OCI-LY7 (cell line): ENCODE measurements at places on chromosomes 16 and 17. TPM values are rescaled to one million over a fixed set of nuclear protein-coding genes. Genes with fewer than 3 reads are reported as not detected.

DNA sequence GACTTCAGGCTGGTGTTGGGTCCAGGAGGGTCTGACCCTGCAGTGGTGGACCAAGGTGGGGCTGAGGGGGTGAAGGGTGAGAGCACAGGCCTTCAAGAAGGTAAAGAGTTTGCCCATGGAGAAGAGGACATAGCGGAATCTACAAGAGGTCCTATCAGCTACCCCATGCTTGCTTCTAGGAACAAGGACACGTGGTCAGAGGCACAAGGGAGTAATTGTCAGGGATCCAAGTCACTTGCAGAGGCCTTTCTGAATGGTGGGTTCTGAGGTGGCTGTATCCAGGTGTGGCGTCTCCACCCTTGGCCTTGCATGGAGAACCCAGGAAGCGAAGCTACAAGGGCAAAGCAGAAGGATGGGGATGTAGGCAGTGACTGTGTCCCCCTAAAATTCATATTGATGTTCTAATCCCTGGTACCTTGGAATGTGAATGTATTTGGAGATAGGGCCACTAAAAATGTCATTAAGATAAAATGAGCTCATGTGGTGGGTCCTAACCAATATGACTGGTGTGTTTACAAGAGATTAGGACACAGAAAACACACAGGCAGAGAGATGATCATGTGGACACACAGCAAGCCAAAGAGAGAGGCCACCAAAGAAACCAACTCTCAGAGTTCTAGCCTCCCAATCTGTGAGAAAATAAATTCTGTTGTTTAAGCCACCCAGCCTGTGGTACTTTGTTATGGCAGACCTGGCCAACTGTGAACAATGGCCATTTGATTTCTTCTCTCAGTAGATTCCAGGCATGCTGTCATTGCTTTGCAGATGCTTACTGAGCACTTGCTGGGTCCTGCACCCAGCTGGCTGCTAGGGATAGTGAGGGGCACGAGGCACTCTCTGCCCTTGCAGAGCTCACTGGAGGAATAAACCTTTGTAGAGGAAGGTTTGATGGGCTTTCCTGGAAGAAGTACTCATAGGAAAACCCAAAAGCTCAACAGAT, 75.8 kb downstream of the UTP18 start:
- no peak for DNase-seq

DNA sequence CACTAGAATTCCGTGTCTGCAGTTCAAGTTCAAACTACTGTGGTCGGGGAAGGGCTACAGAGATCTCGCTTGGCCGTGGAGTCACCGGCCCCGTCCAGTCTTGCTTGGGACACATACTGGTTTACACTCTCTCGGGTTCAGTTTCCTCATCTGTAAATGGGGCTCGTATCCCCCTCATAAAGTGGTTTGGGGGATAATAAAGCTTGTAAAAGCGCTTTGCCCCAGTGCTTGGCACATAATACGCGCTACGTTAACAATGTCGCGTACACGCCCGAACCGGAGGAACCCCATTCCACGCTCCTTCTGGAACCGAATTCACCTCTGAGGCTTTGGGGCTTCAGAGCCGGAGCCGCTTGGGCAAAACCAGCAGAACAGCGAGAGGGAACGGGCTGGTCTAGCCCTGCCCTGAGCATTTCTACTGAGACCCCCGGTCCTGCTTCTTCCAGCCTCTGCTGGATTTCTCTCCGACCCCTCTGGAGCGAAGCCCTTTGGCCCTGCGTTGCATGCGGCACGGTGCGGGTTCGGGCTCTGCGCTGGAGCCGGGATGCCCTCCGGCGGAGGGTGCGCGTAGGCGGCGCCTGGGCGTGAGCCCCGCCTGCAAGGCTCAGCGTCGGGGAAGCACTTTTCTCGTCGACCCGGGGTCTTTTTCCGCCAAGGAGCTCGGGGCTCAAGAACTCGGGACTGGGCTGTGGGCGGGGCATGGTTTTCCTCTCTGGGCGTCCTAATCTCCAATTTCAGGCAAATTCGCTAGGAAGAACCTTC, 26.1 kb upstream of the HOXB13 start:
- no peak for DNase-seq

- DNase-seq: no peak
Observed at GRCh38 chr17:58204796-58205195, 12.3 kb downstream of the EPX start.

GRCh38 chr16:72278301-72278700, 106.3 kb upstream of the PMFBP1 start:
- DNase-seq: no peak

DNA sequence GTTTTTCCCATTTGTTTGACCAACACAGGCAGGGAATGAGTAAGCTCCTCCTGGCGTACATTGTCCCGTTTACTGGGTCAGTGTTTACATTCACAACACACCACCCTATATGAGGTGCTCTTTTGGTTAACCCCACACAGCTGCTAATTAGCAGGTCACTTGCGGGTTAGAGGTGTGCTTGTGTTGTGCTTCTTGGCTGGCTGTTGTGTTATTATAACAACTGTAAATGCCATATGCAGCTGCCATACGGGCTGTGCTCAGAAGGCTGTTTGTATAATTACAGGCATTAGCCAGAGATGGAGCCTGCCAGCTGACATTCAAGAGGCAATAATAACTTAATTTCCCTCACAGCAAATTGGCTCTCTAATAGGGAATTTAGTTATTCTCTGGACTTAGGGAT, 205.1 kb upstream of the ELAC2 start:
- no peak for DNase-seq

DNA sequence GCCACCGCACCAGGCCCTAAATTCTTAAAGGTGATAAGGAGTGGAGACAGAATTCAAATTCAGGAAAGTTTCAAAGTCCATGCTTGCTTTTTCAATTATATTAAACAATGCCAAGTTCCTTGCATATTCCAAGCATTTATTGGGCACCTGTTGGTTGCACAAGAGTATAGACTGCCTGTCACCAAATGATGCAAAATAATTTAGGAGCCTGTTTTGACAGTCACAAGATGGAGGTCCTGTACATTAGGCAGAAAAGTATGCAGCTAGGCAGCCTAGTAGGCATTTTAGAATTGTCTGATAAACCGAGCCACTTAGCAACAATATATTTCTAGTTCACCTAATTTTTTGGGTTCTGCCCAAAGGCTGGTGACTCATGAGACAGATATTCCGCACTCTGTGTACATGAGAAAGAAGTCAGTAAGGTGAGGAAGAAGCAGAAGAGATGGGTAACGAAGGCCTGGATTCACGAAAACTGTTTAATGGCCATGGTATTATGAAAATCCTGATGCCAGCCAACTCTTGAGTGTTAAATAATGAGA, 7.3 kb downstream of the ACACA start:
- no peak for DNase-seq

DNA sequence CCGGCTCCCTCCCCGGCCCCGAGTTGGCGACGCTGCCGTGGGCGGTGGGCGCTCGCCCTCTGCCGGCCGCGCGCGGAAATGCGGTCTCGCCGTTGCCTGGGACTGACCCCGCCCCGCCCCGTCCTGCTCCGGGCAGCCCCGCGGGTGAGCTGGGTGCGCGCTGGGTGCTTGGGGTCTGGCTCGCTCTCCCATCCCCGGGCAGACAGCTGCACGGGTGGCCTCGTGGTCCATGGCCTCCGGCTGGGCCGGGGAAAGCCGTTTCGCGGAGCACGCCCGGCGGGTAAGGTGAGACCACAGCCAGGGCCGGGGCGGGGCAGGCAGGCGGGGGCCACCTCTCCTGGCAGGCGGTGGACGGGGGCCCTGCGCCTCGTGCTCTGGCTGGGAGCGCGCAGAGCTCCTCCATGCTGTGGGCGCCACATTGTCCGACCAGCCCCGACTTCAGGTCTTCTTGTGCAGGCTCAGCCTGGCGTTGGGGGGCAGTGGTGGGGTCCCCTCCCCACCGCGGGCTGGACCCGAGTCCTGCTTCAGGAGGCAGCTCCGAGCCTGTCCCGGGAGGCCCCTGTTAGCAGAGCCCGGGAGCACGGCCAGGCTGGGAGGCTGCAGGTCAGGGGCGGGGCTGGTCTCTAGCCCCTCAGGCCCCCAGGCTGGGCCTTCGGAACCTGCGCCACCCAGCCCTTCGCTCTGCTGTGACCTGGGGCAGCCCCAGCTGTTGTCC, 7.0 kb upstream of the C1QTNF8 start:
- peak; percentile 59 for DNase-seq

DNA sequence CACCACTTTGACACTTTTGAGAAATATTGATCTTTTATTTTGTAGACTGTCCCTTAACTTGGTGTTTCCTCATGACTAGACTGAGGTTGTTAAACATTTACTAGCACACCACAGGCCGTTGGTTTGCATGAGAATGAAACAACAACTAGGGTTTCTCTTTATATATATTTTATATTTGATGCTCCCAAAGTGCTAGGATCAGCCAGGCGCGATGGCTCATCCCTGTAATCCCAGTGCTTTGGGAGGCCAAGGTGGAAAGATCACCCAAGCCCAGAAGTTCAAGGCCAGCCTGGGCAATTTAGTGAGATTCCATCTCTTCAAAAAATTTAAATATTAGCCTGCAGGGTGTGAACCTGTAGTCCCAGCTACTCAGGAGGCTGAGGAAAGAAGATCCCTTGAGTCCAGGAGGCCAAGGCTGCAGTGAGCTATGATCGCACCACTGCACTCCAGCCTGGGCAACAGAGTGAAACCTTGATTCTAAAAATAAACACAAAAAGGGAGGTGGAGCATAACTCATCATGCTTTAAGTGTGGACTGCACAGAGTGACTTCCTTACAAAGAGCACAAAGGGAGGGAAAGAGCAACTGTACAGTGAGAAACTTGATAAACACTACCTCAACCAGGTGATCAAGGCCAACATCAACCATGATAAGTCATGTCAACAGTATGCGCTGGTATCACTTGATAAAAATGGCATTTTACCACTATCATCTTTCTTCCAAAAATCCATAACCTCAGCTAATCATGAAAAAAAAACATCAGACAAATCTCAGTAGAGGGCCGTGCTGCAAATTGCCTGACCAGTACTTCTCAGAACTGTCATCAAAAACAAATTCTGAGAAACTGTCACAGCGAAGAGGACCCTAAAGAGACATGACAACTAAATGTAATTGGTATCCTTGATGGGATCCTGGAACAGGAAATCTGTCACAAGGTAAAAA, 72.8 kb upstream of the ATF7IP2 start:
- DNase-seq: peak; percentile 81

GRCh38 chr17:69523244-69523861, 108.9 kb downstream of the MAP2K6 start:
- DNase-seq: peak; percentile 71

DNA sequence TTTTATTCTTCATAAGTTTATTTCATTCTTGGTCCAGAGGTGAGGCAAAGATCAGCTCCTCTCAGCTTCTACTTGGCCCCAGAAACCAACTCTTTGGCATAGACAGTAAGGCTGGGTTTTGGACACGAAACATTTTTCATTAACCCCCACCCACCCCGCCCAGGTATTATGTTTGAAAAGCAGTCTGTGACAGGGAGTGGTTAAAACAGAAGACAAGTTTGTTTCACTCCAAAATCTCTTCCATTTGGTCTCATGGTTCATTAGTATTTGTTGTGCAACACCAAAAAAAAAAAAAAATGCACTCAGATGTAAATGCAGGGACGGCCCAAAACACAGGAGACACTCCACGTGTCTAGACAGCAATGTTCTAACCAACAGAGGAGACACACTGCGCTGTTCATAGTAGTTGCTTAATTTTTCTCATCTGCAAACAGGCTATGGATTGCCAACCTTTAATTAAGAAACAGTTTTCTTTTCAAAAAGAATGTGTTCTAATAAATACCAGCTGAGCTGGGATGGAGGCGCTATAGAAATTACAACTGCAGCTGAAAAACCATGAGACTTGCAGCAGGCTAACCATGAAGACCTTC, 39.8 kb upstream of the MMP2 start:
- DNase-seq: no peak

Gene DPEP2
- 0.23 and 0.37 TPM in 2 replicates for total RNA-seq

Gene METTL23
- 82.7 and 102 TPM in 2 replicates for total RNA-seq

Gene GRAPL
- total RNA-seq: 209 and 261 TPM in 2 replicates

Gene KRT9
- not detected in 2 replicates for total RNA-seq

Gene TRIM16
- total RNA-seq: 9.9 and 13.2 TPM in 2 replicates

Gene RCVRN
- not detected in 2 replicates for total RNA-seq
